ENCODE measurements at places on chromosomes 7 and 10.

DNA sequence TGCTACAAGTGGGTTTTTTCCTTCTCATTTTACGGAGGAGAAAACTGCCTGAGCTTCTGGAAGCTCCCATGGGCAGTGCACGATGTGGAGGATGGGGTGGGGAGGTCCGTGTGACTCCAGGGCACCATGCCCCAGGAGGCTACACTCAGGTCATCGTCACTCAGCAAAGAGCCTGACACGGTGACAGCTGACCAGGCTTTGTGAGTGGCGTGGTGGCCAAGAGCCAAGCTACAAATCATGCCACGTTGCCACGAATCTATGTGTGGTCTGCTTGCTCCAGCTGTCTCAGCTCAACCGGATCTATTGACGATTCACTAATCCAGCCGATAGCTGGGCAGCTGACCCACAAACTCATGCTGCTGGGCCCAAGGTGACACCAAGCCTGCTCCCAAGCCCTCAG, 27.6 kb upstream of the C10orf71 start:
- DNase-seq = no peak

DNA sequence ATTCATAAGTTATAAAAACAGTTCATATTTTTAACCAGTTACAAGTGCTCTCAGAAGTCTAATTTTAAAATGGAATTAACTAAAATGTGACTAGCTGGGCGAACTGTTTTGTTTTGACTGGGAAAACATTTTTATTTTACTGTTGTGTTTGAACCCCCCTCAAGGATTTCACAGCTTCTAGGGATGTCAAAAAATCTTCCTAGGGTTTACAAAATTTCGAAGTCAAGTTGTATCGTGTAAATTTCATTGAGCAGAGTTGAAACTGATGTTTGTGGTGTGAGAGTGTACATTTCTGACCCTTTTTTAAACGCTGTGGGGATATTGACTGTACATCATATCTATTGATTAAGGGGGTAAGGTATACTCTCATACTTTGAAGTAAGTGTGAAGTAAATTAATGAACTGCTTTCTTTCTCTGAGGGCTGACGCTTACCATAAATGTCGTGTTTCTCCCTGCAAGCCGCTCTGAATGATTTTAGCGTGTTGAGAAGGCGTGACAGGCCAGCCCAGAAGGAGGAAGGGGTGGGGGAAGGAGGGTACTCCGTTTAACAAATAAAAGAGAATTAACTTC, 1.8 kb upstream of the SP8 start:
- no peak for DNase-seq

DNA sequence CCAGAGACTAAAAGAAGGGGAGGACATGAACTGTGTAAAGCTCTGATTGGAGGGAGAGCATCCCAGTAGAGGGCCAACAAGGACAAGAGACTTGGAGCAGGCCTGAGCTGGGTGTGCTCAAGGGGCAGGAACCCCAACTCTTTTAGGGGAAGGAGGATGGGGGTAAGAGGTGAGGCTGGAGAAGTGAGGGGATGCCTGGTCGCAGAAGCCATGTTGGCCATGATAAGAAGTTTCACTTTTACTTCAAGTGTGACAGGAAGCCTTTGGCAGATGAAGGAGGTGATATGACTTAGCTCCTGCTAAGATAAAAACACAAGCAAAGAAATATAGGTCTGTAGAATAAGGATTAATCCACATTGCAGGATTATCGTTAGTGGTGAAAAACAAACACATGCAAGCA, 208.3 kb downstream of the JAZF1 start:
- DNase-seq = peak; percentile 7

- DNase-seq = no peak
Measured at GRCh38 chr10:44006771-44007170, 358.1 kb upstream of the ZNF32 start.

- DNase-seq = no peak
Measured at GRCh38 chr7:94332571-94332970, 62.1 kb upstream of the COL1A2 start.

DNA sequence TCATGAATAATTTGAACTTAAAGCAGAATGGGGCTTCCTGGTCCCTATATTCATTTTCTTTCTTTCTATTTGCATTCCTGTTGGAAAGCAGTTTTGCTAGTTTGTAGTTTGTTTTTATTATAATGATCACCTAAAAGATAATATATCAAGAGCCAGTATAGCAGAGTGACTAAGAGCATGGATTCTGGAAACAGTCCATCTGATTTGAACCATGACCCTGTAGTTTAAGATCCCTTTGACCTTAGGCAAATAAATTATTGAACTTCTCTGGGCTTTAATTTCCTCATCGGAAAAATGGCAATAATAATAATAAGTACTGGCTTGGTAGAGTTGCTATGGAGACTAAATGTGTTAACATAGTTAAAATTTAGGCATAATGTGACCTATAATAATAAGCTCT, 76.1 kb downstream of the DGKB start:
- no peak for DNase-seq

GRCh38 chr7:32072397-32072796, 2.2 kb upstream of the PDE1C start:
- no peak for DNase-seq

DNA sequence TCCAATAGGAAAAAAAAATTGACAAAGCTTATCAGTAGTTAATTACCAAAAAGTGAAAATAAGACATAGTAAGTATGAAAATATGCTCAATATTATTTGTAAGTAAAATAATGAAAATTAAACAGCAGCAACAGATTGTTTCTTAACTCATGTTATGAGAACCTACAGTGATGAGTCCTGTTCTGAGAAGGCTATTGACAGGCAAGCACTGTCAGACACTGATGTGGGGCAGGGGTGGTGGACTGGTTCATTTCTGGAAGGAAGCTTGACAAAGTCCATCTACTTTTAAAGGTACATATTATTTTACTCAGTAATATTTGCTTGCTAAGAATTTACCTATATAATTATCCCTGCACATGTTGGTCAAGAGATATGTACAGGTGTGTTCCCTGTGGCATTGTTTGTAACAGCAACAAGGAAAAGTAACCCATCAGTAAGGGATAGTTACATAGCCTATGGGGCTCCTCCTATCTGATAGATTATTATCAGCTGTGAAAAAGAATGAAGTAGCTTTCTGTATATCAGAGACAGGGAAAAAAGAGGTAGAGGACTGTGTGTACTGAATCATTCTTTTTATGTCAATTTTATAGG, 161.6 kb downstream of the RTKN2 start:
- no peak for DNase-seq

DNA sequence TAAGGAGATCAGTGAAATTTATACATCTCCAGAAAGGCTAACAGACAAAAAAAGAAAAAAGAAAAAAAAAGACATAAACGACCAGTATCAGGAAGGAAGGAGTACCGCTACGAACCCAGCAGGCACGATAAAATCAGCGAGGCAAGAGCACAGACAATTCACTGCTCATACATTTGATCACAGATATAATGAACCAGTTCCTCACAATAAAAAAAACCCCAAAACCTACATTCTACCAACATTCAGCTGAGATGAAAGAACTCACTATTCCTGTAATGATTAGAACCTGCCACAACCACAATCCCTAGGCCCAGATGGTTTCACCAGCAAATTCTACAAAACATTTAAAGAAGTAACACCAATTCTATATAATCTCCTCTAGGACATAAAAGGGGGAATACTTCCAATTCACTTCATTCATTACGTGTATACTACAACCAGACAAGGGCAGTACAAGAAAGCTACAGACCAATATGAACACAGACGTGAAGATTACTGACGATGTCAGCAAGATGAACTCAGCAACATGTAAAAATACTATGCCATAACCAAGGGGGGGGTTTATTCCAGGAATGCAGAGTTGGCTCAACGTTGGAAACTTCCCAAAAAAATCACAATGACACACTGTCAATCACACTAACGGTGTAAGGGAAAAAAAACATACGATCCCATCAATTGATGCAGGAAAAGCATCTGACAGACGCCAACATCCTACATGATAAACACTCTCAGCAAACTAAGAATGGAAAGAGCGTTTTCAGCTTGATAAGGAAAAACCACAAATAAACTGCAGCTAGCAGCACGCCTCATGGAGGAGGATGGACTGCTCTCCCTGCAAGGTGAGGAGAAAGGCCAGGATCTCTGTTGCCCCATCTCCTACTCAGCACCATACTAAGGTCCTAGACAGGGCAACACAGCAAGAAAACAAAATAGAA, 256.2 kb downstream of the ELFN1 start:
- DNase-seq = peak; percentile 45

DNA sequence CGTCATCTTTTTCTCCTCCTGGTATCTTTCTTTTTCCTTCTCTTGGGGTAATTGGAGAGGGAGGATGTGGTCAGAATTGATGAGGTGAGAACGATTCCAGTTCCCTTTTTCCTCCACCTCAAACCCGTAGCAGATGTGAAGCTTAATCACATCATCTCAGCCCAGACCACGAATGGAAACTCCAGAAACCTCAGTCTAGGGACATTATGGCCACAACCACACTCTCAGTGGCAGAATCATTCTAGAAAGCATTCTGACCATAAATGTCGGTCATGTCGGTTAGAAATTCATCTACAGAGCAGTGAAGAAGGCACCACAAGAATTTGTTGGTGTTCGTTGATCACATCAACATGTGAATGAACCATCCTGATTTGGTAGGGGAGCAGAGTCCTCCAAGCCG, 78.7 kb downstream of the GATA3 start:
- DNase-seq = peak; percentile 13

GRCh38 chr10:5317547-5318107, 47.1 kb upstream of the UCN3 start:
- DNase-seq = peak; percentile 55

DNA sequence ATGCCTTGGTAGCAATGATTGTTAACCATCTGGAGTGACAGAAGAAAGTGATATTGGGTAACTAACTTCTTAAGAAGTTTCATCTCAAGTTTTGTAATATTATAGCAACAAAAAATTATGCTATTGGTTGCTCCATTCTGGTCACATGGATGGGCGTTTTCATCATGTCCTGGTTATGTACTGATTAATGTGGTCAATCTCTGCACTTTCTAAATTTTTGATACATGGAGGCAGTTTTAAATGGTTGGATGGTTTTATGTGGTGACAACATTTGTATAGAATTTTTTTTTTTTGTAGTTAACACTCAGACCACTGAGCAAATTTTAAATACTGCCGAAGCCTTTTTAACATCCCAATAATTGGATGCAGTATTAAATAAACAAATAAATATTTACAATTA, 55.2 kb upstream of the CCAR1 start:
- DNase-seq = no peak

GRCh38 chr10:30630571-30630970, 1.0 kb upstream of the LYZL2 start:
- DNase-seq = no peak
